ENCODE measurements at places on chromosomes 13 and 19.

DNA sequence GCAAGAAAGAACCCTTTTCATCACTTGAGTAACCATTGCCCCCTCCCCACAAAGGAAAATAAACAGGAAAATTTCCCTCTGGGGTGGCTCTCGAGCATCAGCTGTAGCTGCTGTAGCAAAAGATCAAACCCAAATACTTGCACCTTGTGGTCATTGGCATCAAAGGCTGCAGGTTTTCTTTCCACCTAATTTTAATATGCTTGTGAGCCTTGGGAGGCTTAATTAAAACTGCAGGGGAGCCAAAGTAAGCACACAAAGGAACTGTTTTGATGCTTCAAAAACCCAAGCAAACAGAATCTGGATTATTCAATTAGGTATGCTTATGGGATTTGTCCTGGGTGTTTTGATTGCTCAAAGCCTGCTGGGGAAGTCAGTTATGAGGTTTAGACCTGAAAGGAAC is 119.5 kb downstream of the SHISA2 start:
- no peak for DNase-seq

DNA sequence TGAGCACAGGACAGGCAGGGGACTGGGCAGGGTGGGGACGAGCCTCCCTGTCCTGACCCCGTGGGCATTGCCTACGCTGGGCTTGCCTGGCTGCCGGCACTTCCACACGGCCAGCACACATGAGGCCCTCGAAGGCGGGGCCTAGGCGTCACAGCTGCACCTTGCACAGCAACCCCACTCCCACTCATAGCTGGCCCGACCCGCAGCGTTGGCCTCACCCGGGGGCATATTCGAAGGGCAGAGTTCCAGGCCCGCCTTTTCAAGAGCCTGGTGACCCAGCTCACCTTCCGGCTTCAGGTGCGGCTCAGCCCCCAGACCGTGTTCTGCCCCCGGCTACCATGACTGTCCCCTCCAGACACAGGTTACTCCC is 16.9 kb upstream of the PROZ start:
- no peak for DNase-seq

DNA sequence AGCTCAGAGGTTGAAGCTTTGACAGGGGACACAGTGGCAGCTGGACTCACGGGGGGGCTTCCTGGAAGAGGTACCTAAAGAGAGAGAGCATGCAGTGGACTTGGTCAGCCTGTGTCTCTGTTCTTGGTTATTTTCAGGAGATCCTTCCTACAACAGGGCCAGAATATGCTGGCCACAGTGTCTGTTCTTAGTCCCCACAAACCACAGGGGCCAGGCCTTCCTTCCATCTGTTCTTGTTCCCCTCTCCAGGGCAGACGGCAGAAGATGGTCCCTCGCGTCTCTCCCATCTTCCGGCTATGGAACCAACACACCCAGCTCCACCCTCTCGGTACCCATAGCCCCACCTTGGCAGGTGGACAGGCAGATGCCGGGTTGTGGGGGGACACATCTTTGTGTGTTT is 24.8 kb downstream of the MAST3 start:
- no peak for DNase-seq

DNA sequence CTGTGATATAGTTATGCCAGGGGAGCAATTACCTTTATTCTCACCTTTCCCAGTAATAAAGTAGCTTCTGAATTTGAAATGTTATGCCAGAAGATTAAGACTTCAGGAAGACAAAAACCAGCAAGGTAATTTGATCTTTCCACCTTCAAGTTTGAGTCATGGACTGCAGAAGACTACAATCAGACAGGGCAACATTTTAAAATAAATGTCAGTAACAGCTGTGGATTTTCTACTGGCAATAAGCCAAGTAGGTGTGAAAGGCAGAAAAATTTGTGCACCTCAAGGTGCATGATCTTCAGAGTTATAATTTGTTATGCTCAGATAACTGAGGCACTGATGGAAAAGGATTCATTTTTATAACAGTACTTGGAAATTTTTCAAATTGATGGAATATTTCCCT is 54.9 kb downstream of the SLITRK1 start:
- no peak for DNase-seq

DNA sequence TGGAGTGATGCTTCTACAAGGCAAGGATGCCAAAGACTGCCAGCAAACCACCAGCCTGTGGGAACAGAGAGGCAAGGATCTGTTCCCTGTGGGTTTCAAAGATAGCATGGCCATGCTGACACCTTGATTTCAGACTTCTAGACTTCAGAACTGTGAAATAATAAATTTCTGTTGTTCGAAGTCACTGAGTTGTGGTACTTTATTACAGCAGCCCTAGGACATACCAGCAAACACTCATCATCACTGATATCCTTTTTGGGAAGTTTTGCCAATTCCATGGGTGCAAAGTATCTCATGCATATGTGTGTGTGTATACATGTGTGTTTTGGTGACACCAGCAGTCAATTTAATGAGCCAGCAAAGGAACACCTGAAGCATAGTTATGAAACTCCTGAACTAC is 21.0 kb downstream of the LMO7 start:
- no peak for DNase-seq

- DNase-seq, result no peak
Measured at GRCh38 chr13:27794921-27795717, 2.8 kb downstream of the GSX1 start.

- DNase-seq, result peak; percentile 61
Measured at GRCh38 chr13:30932481-30933353, at the start of gene TEX26. TSS of gene TEX26 (plus strand) at chr13:30932656. CDS start at chr13:30932716, 60 bp downstream.

DNA sequence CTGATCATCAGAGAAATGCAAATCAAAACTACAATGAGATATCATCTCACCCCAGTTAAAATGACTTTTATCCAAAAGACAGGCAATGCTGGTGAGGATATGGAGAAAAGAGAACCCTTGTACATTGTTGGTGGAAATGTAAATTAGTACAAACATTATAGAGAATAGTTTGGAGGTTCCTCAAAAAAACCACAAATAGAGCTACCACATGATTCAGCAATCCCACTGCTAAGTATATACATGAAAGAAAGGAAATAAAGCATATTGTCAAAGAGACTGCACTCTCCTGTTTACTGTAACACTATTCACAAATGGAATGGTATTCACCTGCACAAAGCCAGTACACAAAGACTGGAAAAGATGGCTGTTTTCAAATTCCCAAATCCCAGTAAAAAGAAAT is 1233.7 kb downstream of the PCDH17 start:
- no peak for DNase-seq

DNA sequence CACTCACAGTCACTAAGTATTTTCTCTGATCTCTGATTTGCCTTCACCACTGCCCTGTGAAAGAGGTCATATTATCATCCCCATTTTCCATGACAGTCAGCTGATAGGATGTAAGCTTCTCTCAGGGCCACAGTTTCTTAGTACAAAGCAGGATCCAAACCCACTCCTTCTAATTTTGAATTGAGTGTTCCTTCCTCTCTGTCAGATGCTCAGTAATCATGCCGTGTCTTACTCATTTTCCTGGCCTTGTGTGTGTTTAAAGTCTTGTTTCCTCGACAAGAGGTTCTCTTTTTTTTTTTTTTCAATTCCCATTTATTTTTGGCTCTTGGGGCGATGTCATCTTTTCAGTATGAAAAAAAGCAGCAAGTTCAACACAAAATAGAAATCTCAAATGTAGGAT is 72.3 kb downstream of the NAA16 start:
- DNase-seq, result no peak

GRCh38 chr19:57273014-57273413 is 7.3 kb upstream of the ZNF460 start:
- DNase-seq, result no peak

- DNase-seq, result peak; percentile 30
Measured at GRCh38 chr13:50387051-50387581, 371.9 kb downstream of the KCNRG start.

GRCh38 chr19:42345191-42345812 is 19.9 kb downstream of the MEGF8 start:
- no peak for DNase-seq

- no peak for DNase-seq
Measured at GRCh38 chr13:28958441-28958840, 138.3 kb downstream of the MTUS2 start.

DNA sequence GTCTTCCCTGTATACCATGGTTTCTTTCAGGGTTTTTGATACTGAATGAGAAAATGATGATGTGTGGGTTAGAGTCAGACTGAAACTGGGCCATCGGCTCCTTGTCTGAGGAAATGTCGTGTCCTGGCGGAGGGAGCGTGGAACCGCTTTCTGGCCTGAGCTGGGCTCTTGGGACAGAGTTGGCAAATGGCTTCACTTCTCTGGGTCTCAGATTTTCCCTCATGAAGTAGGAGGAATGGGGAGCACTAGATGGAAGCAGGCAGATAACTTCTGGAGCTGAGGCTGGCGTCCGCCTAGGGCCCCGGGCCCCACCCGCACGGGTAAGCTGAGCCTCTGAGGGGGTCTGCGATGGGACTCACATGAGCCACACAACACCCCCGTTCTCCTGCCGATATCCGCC is 133.3 kb upstream of the WASF3 start:
- no peak for DNase-seq

DNA sequence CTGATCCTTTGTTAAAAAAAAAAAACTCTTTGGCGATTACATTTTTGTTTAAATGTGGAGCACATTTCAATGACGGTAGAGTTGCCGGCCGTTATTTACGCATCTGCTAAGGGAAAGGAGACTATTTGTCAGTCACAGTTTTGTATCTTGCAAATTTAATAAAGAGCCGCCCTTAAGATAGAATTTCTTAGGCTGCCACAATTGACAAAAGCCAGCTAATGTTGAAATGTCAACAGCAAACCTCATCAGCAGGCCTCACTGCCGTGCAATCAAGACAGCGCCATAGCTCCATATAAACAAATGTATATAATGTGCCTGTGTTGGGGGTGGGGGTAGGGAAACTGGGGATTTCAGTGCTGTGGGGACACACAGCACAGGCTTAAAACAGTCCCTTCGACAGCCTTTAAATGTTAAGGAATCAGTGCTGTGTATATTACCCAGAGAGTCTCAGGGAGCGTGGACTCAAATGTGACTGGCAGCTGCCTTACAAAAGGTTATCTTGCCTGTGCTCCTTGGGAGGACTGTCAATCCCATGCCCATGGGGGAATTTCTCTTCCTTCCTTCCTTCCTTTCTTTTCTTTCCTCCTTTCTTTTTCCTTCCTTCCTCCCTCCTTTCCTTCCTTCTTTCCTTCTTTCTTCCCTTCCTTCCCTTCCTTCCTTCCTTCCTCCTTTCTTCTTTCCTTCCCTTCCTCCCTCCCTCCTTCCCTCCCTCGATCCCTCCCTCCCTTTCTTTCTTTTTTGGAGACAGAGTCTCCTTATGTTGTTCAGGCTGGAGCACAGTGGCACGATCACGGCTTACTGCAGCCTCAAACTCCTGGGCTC is 108.0 kb downstream of the URI1 start:
- no peak for DNase-seq

DNA sequence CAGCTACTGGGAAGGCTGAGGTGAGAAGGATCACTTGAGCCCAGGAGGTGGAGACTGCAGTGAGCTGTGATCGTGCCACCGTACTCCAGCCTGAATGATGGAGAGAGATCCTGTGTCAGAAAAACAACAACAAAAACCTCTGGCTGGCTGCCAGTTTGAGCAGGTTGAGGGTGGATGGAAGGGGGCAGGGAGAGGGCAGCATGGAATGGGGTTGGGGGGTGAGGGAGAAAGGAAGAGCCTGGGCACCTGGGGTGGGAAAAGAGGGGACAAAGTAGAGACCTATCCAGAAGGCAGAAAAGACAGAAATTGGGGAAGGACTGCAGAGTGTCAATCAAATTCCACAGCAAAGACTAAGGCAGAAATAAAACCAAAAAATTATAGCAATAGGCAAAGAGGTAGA is 4.7 kb downstream of the SLC1A5 start:
- DNase-seq, result no peak

- no peak for DNase-seq
Measured at GRCh38 chr13:98325724-98326123, 148.7 kb upstream of the RNF113B start.

DNA sequence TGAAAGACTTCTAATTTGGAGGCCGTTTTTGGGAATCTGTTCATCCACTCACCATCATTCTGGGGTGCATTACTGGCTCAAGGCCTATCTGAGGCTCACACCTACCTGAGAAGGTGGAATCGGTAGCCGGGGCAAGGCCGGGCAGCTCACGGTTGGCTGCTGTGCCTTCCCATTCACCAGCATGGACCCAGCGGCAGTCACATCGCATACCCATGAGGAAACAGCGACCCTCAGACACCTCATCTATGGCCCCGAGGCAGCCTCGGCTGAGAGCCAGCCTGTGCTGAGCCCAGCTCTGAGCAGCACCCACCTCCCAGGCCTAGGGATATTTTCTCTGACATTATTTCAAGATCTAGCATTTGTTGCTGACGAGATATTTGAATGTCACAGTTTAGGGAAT is 130.5 kb downstream of the ATP11A start:
- DNase-seq, result no peak

GRCh38 chr13:74251778-74252519 is 117.7 kb upstream of the KLF12 start:
- no peak for DNase-seq

GRCh38 chr13:112522578-112522977 is 65.4 kb downstream of the TUBGCP3 start:
- no peak for DNase-seq

GRCh38 chr19:55437410-55437809 is 5.7 kb downstream of the SHISA7 start:
- DNase-seq, result peak; percentile 78

DNA sequence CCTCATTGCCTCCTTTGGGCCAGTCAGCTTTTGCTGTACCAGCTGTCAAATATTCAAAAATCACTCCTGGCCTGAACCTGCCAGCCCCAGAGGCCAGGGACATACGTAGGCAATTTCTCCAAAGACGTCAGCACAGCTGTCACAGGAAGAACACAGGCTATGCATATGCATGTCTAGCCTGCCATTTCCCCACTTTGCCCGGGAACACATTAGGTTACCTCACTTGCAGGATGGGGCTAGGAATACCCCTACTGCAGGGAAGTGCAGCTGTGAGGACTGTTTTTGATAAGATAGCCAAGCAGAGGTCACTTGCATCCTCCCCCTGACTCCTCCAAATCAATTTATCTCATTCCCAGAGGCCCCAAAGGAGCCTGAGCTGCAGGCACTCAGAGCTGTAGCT is 2.8 kb downstream of the ZNF667 start:
- no peak for DNase-seq

- no peak for DNase-seq
Measured at GRCh38 chr19:17322854-17323253, 11.8 kb downstream of the ANO8 start.

DNA sequence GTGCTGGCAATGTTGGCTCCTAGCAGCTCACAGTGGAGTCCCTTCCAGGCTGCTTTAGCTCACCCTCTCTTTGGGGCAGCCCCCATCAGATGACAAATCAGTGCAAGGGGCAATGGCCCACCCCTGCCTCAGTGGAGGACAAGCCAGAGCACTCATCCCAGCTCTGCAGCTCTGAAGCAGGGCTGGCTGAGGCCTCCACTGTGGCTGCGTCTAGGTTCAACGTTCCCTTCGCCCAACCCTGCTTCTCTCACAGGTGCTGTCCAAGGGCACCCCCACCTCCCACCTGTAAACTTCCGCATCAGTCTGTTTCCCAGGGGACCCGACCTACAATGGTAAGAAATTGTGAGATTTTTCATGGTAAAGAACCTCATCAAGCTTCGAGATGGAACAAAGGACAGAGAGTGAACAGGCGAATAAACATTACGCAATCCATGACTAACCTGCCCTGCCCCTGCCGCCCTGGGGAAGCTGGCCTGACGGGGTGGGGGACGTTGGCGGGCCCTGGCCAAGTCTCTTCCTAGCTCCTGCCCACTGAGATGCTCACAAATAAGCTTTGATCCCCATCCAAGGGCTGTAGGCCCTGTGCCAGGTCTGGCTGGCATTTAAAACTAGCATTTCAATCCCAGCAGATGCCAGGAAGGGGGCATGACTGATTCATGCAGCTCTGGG is 40.5 kb downstream of the DZIP1 start:
- no peak for DNase-seq

GRCh38 chr13:42239161-42239560 is 32.8 kb upstream of the AKAP11 start:
- no peak for DNase-seq

- no peak for DNase-seq
Measured at GRCh38 chr13:98368019-98368418, 190.9 kb upstream of the RNF113B start.

Measured in neuronal stem cell (in vitro differentiated cells).